ENCODE measurements at places on chromosomes 6 and 20.

DNA sequence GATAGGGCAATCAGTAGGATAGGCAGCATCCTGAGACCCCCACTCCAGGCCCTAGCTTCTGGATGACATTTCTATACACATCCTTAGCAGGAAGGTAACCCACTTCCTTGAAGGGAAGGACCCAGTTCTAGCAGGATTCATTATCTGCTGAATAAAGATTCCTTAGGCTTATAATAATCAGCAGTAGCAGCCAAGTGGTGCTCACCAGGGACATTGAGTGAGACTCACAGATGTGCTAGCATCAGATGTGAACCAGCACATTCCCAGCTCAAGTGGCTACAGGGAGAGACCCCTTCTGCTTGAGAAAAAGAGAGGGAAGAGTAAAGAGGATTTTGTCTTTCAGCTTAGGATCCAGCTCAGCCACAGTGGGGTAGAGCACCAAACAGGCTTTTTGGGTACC lies 244.8 kb upstream of the UFL1 start:
- no peak for DNase-seq

DNA sequence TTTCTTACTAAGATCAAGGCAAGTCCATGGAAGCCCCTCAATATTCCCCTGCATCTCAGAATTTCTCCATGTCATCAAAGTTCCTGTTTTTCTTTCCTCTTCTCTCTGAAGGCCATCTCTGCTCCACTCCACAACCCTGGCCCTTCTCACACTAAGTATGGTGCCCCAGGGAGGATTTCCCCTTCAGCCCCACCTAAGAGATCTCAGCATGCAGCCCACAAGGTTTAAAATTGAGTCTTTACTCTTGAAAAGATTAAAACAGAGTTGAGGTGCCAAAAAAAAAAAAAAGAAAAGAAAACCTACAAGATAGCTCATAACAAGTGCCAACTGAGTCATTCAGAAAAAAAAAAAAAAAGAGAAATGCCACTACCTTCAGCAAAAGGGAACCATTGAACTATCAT lies 36.5 kb upstream of the TNFAIP3 start:
- DNase-seq: no peak

DNA sequence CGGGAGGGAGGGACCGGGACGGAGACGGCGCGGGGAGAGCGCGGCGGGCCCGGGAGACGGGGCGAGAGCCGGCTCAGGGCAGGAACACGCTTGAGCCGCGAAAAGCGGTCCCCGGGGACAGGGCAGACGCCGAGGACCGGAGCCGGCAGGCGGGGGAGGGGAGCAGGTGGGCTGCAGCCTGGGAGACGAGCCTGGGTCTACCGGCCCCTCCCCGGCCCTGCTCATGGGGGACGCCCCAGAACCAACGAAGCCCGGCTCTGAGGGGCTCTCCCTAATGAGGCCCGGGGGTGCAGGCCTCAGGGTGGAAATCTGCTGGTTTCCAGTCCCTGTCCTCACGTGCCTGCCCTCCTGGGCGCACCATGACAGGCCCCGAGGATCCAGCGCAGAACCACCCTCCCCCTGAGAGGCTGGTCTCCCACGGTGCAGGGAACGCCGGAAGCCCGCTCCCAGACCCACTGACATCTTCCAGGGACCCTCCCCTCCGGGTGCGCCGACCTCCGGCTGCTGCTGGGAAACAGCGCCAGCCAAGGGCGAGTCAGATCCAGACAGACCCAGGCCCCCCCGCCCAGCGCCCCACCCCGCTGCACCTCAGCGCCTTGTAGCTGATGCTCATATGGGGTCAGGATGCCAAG lies 571 bp upstream of the EEF1A2 start:
- no peak for DNase-seq

DNA sequence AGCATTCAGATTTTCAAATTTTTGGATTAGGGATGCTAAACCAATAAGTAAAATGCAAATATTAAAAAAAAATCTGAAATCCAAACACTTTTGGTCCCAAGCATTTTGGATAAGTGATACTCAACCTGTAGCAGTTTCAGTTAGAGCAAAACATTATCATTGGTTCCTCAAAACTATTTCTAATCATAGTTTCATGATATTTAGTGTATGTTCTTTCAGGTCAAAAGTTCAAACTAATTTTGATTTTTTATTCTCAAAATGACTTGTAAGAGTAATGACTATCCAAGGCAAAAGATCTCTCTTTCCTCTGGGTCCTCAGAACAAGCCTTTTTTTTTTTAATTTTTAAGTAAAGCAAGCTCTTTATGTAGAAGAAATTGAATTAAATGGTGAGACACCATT lies 64.0 kb upstream of the TFB1M start:
- no peak for DNase-seq

GRCh38 chr20:6735942-6736845 lies 31.3 kb upstream of the BMP2 start:
- DNase-seq: no peak

DNA sequence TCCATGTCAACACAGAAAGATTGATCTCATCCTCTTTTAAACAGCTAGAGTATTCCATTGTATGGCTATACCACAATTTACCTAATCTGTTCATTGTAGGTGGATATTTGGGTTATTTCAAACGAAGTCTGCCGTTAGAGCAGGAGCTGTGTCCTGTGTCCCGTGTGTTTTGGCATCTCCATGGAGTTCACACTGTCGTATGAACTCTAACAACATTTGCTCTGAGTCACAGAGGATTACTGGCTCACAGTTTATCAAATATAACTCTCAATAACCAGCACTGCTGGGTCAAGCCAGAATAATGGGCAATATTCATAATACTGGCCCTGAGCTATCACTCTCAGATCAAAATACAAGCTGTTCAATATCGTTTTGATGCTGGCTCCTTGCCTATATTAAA lies 16.4 kb downstream of the TRAM2 start:
- no peak for DNase-seq

DNA sequence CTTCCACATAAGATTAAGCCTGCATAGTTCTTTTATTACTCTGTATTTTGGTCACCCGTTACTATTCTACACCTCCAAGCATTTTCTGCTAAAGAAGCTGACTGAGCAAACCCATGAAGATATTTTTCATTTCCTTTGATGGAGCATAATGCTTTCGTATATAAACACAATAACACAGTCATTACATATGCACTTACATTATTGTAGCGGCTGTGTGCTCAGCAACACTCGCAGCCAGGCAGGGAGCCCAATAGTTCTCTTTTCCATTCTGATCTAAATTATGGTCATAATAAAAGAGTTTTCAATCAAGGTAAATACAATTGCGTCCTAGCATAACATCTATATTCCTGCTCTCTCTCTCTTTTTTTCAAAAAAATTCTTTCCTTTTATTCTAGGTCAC lies 69.6 kb upstream of the TFB1M start:
- no peak for DNase-seq

DNA sequence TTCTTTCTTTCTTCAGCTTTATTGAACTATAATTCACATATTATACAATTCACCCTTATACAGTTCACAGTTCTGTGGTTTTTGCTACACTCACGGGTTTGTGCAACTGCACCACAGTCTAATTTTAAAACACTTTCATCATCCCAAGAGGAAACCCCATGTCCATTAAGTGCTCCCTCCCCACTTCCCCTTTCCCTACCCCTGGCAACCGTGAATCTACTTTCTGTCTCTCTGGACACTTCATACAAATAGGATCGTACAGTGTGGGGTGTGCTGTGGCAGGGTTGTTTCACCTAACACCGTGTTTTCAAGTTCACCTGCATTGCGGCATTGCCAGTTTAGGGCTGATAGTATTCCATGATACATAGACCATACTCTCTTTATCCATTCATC lies 118.8 kb downstream of the PHACTR3 start:
- no peak for DNase-seq

GRCh38 chr6:17850281-17850680 lies 137.2 kb downstream of the KIF13A start:
- no peak for DNase-seq

- DNase-seq: no peak
Observed at GRCh38 chr6:136059308-136059707, 190.8 kb downstream of the MTFR2 start.

GRCh38 chr6:125375821-125376220 lies 74.1 kb upstream of the HDDC2 start:
- DNase-seq: no peak

All from SJSA1 (cell line).